NCI-H226 (cell line): ENCODE measurements at places on chromosomes 1 and 21.

GRCh38 chr1:118147522-118147921 is 37.5 kb downstream of the SPAG17 start:
- DNase-seq: peak; percentile 82

DNA sequence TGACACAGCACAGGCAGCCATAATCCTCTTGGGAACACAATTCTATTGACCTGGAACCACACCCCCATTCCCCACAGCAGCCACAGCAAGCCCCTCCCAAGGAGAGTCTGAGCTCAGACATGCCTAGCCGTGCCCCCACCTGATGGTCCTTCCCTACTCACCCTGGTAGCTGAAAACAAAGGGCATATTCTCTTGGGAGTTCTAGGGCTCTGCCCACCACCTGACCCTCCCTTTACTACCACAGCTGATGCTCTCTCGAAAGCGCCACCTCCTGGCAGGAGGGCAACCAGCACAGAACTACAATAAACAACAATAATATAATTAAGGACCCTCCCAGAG is 184.8 kb upstream of the COA6 start:
- DNase-seq: no peak

DNA sequence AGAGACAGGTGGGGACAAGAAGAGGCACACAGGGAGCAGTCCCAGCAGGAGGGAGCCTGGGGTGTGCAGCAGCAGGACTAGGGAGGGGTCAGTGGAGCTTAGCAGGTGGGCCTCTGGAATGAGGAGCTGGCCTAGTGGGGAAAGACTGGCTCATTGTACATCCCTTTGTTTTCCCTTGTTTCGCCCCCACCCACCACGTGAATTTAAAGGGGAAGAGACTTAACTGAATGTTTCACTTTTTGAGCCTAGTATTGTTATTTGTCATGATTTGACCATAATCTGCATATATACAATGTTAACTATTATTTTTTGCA is 181.7 kb downstream of the DHRS3 start:
- DNase-seq: no peak

- peak; percentile 63 for DNase-seq
These were observed 179.4 kb downstream of the SLC45A1 start for GRCh38 chr1:8497210-8497819.

DNA sequence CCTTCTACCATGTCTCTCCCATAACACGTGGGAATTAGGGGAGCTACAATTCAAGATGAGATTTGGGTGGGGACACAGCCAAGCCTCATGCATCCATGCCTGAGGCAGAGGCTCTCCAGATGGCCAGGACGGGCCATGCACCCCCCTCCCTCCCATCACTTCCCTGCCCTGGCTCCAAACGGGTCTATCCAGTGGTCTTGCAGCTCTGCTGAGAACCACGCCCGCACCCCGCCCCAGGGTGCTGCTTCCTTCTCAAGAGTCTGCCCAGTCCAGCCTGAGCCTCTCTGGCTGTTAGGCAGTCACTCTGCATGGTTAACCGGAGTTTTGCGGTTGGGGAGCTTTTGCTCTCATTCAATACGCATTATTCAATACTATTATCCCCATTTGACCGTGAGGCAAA is 131.5 kb upstream of the TMEM51 start:
- DNase-seq: no peak

DNA sequence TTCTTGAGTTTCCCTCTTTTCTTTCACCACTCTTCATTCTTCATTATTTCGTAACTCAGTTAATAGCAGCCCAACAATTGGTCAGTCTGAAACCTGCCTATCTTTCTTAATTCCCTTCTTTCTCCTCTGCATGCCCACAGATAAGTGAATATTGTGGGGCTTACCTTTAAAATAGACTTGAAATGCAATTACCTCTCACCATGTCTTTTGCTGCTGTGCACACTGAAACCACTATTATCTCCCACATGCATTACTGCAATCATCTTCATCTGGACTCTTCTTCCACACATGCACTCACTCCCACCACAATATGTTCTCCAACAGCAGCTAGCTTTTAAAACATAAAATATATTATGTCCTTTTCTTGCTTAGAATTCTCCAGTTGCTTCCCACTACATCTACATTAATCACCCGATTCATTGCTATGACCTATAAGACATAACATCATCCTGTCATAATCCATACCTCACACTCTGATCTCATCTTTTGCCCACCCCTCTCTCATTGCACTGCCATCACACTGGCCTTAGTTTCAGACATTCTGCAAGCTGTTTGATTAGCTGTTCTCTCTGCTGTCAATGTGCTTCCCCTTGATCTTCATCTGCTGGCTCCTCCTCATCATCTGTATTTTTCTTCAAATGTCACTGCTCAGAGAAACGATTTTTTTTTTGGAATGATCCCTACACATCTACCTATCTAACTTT is 304.8 kb downstream of the PTPRC start:
- no peak for DNase-seq

- DNase-seq: no peak
These were observed 9.6 kb upstream of the MAP10 start for GRCh38 chr1:232795497-232796053.

DNA sequence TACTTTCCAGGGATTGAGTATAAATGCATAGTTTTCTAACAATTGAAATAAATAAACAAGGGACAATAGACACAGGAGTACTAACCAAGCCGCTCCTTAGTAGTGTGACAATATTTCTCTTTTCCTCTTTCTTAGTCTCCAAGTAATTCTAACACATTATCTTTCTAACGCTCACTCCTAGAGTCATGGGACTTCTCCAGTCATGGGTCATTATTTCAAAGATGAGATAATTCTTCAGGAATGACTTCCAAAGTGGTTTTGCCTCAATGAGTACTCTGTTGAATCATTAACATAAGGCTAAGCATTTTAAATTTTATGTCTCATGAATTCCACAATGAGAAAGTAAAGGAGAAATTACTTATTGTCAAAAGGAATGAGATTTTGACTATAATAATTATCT is 605.8 kb upstream of the ADAMTS5 start:
- peak; percentile 76 for DNase-seq

DNA sequence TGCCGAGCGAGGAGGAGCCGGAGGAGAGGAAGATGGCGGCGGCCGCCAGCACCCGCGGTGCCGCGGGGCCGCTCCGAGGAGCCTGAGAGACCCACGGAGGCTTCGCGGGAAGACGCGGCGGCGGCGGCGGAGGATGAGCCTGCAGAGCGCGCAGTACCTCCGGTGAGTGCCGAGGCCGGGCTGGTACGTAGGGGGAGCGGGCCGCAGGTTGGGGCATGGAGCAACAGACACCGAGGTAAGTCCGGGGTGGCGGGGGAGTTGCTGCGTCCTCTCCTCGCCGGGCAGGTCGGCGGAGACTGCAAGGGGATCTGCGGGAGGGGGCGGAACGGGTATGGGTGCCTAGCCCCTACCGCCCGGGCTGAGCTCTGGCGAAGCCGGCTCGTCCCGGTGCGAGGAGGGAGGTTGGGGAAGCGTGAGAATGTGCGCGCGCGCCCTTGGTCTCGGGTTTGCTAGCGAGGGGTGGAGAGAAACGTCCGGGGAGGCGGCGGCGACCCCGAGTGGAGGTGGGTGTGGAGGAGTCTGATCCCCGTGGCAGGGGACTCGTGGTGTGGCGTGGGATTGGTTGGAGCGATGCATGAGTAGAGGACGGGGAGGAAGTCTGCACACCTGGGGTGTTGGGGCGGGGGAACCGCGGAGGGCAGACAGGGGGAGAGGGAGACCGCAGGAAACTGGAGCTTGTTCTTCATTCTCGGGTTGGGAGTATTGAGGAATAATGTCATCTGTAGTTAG is at the start of gene SMG7:
TSS of gene SMG7 (plus strand) at position 12 of the 729 bp plus-strand sequence. CDS start at position 134, 122 bp downstream.
- no peak for DNase-seq

DNA sequence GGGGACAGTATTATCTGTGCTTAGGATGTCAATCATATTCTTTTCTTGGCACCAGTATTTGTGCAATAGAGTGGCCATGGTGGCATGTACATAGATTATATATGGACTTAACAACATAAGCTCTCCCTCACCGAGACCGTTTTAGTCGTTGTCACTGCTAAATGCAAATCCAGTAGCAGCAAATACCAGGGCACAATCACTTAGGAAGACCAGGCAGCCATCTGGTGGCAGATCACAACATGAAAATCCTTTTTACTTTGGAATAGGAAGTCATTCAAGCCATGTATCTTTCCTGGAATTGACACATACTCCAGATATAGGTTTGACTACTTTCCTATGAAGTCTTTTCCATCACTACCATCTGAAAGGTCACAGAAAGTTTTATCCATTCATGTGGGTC is 53.2 kb upstream of the C1orf87 start:
- no peak for DNase-seq

GRCh38 chr1:2304921-2305681 is 77.0 kb downstream of the SKI start:
- DNase-seq: no peak

DNA sequence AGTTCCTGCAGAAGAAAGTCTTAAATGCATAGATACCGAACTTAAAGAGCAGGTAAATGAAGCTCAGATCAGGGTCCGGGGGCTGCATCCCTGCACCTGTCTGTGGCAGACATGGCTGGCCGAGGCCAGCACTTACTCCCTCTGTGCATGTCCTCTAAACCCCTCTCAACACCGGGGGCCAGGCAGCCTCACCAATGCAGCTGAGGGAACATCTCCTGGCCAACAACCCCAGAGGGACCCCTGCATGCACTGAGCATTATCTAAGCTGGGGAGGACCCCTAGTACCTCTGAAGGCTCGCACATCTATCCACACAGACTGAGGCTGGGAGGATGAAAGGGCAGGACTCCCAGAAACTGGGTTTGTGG is 18.4 kb downstream of the TTC34 start:
- no peak for DNase-seq

DNA sequence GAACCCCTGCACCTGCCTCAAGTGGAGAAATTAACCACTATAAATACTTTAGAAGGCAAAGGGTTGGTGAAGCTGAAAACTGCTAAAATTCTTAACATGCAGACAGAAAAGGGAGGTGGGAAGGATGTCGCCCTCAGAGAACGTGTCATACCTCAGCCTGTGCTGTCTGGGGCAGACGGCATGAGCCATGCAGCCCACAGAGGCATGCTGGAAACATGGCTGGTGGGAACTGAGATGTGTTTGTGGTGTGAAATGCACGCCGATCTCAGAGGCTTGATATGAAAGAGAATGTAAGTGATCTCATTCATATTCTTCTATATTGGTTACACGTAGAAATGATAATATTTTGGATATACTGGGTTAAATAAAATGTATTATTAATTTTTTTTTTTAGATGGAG is 16.3 kb downstream of the AGPAT3 start:
- DNase-seq: no peak

DNA sequence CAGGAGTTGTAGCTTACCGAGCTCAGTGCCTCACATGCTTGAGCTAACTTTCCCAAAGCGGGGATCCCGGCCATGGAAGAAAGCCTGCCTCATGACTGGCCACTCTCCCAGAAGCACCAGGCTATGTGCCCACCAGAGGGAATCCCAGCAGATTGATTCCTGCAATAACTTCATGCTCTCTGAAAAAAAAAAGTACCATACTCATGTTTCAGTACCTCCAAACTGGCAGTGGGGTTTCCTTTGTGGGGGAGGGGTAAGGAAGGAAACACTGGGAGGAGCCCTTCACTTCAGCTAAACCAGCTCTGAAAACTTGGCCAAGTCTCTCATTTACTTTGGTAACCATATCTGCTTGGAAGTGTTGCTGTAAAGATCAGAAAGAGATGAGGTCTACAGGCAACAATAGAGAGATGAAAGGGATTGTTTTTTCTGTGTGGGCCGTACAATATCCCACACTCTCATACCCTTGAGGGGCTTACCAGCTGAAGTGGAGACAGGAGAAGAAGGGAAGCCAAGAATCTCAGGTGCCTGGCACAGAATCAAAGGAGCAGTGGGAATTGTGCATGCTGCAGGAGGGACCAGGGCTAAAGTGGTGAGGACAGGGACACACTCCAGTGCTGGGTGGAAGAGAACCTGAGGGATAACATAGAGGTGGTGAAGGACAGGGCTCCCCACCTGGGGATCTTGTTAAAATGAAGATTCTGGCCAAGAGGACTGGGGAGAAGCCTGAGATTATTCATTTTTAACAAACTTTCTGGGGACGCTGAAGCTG is 42.4 kb upstream of the TACSTD2 start:
- no peak for DNase-seq

GRCh38 chr1:203589171-203589570 is 37.5 kb upstream of the ATP2B4 start:
- no peak for DNase-seq

GRCh38 chr1:14061722-14062121 is 361.7 kb downstream of the PRDM2 start:
- no peak for DNase-seq

DNA sequence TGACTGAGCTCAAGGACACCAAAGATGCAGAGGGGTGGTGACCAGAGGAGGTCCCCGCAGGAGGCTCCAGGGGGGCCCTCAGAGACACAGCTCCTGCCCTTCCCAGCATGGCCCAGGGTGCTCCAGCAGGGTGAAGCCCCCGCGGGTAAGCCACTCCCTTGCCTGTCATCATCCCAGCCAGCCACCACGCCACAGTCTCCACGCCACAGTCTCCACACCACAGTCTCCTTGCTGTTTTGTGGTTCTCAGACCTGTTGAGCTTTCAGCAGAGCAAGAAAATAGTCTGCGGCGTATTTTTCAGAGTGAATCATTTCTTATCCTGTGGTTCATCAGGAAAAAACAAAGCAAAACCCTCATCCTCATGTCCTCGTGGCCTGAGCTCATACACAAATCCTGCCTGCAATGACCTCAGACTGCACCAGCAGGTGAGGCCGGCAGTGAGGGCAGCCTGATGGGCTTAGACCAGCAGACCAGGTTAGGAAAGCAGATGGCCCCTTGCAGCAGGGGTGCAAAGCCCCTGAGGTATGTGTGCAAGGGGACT is 25.7 kb upstream of the ABCG1 start:
- DNase-seq: no peak

DNA sequence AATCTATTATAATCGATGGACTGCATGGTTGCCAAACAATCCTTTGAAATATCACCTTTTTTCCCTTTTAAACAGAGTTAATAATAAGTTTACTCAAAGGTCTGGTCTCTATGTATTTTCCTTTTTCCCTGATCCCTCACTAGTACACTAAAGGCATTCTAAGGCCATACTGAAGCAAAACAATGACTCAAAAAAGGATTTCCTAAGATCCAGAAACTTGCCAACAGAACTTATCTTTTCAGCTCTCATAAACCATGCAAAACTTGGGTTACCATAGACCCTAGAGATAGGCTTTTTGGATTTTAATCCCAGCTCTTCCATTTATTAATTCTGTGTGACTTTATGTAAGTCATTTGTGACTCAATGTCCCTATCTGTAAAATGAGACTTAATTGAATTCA is 77.1 kb downstream of the IFI44 start:
- no peak for DNase-seq

GRCh38 chr1:2415337-2415736 is 3.0 kb upstream of the PEX10 start:
- DNase-seq: no peak

- no peak for DNase-seq
These were observed 16.5 kb upstream of the PRDM16 start for GRCh38 chr1:3052501-3052900.
